ENCODE measurements at places on chromosomes 12 and 14. TPM values are rescaled to one million over a fixed set of nuclear protein-coding genes. Genes with fewer than 3 reads are reported as not detected.

The C1QL4 gene
- total RNA-seq: 1.1 TPM

The SPTB gene
- total RNA-seq: 89.3 TPM

The LIN7A gene
- 17.6 TPM for total RNA-seq

The ADAMTS20 gene
- 0.53 TPM for total RNA-seq

The TMEM119 gene
- total RNA-seq: 29.7 TPM

The LMO3 gene
- total RNA-seq: 5.5 TPM

The CATSPERB gene
- total RNA-seq: 0.99 TPM

The DLGAP5 gene
- 9.5 TPM for total RNA-seq

The SMCO2 gene
- 0.18 TPM for total RNA-seq

The GARIN6 gene
- not detected for total RNA-seq

The NRXN3 gene
- total RNA-seq: 4.2 TPM

The SCN8A gene
- 3.7 TPM for total RNA-seq

The RPL10L gene
- not detected for total RNA-seq

The SPIC gene
- 0.18 TPM for total RNA-seq

The CLEC1B gene
- 1.1 TPM for total RNA-seq

The KRT75 gene
- total RNA-seq: not detected

The TMPRSS12 gene
- not detected for total RNA-seq

The POTEM gene
- not detected for total RNA-seq

The CCDC63 gene
- total RNA-seq: not detected

The FAM177A1 gene
- total RNA-seq: 25.8 TPM

The SOAT2 gene
- 0.41 TPM for total RNA-seq

The GPX2 gene
- 2.5 TPM for total RNA-seq

The FLVCR2 gene
- 6.2 TPM for total RNA-seq

The BDKRB1 gene
- 0.23 TPM for total RNA-seq

The RTL1 gene
- total RNA-seq: 8.5 TPM

The INSM2 gene
- not detected for total RNA-seq

The BBOF1 gene
- 5.8 TPM for total RNA-seq

Measured in metanephros (tissue), 2 donors.